ENCODE measurements at places on chromosomes 6 and 20.

DNA sequence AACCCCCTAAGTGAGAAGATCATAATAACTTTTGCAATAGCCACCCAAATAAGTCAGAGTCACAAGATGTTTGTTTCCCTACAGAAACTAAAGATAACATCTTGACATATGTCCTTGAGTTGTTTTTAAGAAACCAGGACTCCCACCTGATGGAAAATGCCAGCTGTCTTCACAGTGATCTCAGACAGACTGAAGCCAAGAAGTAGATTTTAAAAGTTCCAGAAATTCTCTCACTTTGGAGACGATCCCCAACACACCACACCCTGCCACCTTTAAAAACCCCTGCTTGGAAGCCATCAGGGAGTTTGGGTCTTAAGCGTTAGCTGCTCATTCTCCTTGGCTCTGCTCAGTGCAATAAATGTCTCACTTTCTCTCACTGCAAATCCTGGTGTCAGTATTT lies 63.0 kb downstream of the GPR6 start:
- no peak for DNase-seq

DNA sequence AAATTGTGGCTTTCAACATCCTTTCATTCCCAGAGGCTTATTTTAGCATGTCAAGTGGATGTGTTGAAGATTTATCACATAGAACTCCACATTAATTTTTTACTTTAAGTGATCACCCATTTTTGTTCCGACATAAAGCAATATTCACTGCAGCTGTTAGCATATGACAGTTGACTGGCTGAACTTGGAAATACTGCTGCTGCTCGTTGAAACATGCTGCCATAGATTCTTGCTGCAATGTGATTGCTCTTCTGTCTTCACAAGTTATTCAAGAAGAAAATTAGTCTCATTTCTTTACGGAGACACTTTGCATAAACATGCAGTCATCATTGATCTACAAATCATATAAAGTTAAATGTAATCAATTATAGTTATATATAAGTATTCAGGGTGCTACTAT lies 248.4 kb downstream of the SAMD5 start:
- DNase-seq, result no peak

DNA sequence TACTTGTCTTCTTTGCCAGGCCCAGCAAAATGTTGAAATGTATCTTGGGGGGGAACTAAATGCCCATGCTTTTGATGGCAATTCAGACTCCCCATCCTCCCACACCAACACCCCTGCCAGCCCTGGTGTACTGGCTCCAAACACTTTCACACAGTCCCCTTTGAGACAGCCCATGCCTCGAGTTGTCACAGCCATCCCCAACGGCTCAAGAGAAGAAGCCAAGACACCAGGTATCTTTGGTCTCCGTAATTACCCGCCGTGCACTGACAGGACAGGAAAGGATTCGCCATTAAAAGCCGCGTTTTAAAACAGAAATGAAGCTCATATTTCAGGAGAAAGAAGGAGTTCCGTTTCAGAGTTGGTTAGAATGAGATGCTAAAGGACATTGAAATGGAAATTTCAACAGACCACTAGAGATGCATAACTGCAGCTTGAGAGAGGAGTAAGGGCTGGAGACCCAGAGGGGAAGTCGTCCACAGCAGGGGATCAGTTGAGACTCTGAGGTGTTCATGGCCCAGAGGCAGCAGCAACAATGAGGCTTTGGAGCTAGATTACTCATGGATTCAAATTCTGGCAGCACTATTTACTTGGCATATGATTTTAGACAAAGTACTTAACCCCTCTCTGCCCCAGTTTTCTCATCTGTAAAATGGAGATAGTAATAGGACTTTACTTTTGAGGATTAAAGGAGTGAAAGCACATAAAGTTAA lies 63.5 kb upstream of the ADGRF1 start:
- no peak for DNase-seq

DNA sequence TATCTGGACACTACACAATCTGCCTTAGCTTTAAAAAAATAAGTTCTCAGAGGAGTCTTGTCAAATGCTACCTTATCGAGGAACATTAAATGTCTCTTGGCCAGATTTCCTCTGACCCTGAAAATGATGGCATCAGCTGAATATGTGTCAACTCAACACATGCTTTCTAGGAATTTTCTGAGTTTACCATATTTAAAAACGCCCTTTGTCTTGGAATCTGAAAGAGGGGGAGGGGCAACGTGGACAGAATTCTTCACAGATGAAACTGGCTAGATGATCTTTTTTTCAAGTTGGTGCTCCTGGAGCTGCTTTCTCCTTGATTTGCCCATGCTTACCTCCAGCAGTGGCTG lies 5.1 kb downstream of the SOX4 start:
- DNase-seq, result no peak

DNA sequence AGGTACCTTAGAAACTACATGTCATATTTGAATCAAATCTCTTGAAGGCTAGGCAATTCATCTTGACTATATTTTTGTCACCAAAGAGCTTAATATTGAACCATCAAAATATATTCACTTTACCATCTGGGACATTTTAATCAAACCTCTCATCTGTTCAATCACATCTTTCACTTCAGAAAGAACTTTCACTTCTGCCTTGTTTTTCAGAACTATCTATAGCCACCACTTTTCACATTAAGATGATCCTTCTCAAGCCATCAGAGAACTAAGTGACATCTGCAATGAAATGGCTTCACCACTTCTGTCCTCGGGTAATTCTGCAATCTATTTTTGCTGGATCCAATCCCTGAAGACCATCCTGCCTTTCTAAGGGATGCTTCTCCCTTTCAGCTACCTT lies 57.8 kb downstream of the OR2B2 start:
- DNase-seq, result no peak

GRCh38 chr6:104506429-104506828 lies 353.3 kb downstream of the HACE1 start:
- no peak for DNase-seq

GRCh38 chr6:10531503-10531902 lies 10.4 kb downstream of the GCNT2 start:
- DNase-seq, result no peak

GRCh38 chr6:156905801-156906200 lies 128.6 kb downstream of the ARID1B start:
- no peak for DNase-seq

DNA sequence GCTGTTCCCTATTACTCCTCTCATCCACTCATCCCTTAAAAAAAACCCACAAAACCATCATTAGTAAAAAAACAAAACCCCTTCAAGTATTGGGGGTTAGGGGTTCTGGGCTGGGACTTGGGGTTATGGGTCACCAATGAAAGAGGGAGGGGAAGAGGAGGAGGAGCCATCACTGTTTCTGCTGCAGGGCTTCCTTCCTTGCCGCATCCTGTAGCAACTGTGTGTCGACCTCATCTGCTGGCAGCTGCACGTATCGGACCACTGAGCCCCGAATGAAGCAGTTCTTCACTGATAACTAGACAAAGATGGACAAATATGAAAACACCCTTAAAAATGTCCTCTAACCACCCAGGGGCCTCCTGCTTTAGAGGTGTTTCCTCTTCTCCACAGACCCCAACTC lies 2.0 kb upstream of the VARS1 start:
- peak; percentile 58 for DNase-seq

DNA sequence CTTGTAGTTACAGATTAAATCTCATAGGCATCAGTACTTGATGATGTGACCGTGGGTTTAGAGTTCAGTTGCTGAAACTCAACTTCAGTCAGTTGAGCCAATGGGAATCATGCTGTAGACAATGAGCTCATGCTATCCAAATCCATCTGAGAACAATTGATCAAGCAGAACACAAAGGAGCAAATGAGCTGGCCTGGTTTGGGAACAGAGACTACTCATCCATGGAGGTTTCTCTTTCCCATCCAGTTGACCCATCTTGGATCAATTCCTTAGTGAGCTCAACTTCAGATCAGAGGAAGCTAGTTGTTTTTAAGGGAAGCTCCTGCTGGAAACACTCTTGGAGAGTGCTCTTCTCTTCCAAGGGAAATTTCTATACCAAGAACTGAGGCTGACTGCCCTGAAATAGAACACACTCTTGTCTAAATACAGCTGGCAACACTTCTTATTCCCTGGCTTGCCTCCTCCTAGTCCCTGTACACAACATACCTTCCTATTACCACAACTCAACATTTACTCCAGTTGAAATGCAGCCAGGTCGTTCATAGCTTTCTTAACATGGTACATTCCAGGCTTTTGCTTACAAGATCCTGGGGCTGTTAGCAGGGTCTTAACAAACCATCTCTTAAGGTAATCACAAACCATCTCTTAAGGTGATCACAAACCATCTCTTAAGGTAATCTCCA lies 203.9 kb upstream of the PRDM1 start:
- no peak for DNase-seq

GRCh38 chr20:36591281-36591680 lies 14.3 kb upstream of the RAB5IF start:
- DNase-seq, result no peak

All from CD4-positive, alpha-beta T cell treated with Interleukin-1 beta for 1 hour (primary cell).